Mesenteric fat pad (tissue), 1 donor: ENCODE measurements at places on chromosomes 1 and 21. TPM values are rescaled to one million over a fixed set of nuclear protein-coding genes. Genes with fewer than 3 reads are reported as not detected.

GRCh38 chr1:40122855-40123254 lies 25.8 kb upstream of the PPT1 start:
- no peak for DNase-seq

The SETSIP gene
- total RNA-seq, result not detected

- DNase-seq, result no peak
Observed at GRCh38 chr1:32797456-32797855, 19.7 kb downstream of the YARS1 start.

DNA sequence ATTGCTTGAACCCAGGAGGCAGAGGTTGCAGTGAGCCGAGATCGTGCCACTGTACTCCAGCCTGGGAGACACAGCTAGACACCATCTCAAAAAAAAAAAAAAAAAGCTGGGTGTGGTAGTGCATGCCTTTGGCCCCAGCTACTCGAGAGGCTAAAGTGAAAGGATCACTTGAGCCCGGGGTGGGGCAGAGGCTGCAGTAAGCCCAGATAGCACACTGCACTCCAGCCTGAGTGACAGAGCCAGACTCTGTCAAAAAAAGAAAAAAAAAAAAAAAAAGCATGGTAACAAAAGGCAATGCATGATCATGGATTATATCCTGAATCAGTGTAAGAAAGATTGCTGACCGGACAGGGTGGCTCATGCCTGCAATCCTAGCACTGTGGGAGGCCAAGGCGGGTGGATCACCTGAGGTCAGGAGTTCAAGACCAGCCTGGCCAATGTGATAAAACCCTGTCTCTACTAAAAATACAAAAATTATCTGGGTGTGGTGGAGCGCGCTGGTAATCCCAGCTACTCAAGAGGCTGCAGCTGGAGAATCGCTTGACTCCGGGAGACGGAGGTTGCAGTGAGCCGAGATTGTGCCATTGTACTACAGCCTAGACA lies 76.3 kb downstream of the RUSC1 start:
- no peak for DNase-seq

The CA6 gene
- total RNA-seq, result not detected

- DNase-seq, result no peak
Observed at GRCh38 chr1:31111290-31111951, 45.9 kb upstream of the PUM1 start.

The RNF186 gene
- not detected for total RNA-seq

- peak; percentile 81 for DNase-seq
Observed at GRCh38 chr1:27668121-27668807, 3.7 kb downstream of the IFI6 start.

GRCh38 chr1:219670426-219671149 lies 57.7 kb upstream of the ZC3H11B start:
- DNase-seq, result no peak

DNA sequence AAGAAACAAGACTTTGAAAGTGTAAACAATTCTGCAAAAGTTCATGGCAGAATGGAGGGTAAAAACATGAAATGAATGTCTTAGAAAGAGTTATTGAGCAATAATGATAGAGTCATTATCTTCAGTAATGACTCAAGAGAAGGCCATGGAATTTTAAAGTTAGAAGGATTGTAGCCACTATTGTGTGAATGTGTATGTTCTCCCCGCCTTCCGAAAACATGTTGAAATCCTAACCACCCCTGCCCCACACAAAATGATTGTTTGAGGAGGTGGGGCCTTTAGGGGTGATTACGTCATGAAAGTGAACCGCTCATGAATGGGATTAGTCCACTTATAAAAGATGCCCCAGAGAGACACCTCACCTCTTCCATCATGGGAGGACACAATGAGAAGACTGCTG lies 93.8 kb upstream of the CCDC190 start:
- no peak for DNase-seq

DNA sequence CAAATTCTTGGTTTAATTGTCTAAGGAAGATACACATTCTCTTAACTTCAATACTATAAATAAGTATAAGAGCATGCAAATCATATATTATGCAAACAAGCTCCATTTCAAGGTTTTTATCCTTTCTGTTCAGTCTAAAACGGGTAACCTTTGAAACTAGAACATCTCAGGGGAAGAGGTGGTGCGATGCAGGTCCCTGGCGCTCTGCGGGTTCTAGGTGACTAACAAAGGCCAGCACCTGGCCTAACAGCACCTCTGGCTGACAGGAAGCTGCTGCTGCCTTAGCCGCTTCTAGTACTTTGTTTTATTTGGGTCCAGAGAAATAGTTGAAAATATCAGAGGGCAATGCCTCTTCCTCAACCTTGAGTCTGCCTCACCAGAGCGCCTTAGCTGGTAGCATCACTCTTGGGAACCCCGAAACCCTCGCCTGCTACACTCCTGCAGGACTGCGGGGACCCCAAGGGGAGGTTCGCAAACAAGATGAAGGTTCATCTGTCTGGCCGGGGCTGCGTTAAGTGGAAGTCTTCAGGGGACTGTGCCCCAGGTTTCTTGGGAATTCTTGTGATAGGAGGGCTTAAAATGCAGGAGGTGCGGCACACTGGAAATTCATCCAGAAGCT lies 45.5 kb downstream of the PRDM15 start:
- DNase-seq, result peak; percentile 67

The OPRD1 gene
- not detected for total RNA-seq

DNA sequence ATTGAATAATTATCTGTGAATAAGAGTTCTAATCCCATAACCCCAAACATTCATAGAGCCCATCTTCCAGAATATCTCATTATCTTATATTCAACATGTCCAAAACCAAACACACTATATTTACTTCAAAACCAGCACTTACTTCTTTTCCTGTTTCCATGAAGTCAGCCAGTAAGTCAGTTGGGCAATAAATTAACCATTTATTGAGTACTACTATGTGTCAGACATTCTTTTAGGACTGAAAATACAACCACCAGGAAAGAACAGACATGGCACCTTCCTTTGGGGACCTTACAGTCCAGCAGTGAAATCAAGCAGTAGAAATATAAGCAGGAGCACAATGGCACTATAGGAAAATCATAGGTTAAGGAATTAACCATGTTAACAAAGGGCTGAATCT lies 8.8 kb downstream of the AK5 start:
- DNase-seq, result no peak

The INSRR gene
- total RNA-seq, result 0.10 TPM

DNA sequence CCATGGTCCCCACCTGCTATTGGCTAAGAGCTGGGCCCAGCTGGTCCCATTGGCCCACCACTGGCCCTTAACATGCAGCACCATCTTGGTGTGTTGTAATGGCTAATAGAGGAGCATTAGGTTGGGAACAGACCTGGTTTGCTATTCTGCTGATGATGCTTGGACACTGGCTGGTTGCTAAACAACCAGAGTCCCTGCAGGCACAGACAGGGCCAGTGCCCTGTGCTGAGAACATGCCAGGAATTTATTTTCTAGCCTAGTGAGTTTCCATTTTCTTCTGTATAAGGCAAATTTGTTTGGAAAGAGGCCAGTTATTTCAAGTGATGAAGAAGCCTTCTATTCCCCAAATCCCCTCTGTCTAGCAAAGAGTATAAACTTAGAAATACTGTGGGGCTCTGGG lies 42.9 kb upstream of the TDRD10 start:
- no peak for DNase-seq

DNA sequence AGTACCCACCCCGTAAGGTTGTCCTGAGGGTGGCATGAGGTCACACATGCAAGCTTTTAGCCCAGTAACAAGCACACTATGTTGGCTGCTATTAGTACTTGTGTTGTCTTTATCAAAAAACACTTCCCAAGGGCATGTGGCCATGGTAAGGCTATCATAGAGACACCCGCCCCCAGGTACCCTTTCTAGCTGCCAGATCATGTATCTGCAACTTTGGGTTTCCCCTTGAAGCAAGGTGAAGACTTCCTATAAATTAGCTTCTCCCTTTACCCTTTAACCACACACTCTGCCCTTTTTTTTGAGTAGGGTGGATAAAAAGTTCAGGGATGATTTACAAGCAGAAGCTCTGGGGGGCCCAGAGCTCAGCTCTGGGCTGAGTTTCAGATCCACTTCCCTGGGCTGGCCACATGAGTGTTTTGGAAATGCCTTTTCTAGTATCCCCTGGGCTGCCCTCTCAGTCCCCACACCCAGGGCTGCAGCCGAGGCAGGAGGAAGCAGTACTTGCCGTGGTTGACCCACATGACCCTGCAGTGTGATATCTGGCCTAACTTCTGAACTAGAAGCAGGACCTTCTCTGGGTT lies 2.0 kb downstream of the ZDHHC18 start:
- peak; percentile 60 for DNase-seq

The DEPDC1 gene
- total RNA-seq, result not detected

GRCh38 chr1:85584923-85585322 lies 4.4 kb downstream of the CCN1 start:
- no peak for DNase-seq

DNA sequence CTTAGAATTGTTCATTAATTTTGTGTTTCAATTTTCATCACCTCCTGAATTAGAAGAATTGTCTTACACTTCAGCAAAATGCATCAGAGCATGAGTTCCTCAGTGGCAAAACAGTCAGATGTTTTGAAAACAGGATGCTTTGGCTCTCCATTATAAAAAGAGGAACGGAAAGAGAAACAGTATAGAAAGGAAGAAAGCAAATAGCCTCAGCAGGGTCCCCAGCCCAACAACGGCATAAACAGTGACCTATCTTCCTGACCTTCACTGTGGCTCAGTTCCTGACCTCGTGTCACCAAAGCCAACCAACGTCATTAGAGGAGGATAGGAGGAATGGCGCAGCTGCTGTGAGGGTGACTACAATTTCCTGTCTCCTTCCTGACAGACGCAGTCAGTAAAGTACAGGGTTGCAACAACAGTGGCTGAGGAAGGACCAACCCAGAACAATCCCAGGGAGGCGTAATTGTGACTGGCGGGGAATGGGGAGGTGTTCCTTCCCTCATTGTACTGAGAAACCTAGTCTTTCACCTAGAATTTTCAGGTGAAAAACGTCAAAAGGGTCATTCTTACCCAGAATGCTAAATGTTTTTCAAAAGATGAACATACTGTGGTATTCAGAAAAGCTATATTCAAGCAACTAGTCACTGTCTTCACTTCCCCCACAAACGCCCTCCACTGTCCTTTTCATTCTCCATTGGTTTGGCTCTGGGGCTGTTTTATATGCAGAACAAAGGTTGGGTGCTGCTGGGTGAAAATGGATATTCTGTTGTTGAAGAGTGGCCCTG lies 197.9 kb upstream of the SGIP1 start:
- no peak for DNase-seq

The DYRK3 gene
- total RNA-seq, result 16.1 TPM

The ATP5PB gene
- total RNA-seq, result 161 TPM

- DNase-seq, result no peak
Observed at GRCh38 chr1:164638492-164639202, 79.7 kb downstream of the PBX1 start.

DNA sequence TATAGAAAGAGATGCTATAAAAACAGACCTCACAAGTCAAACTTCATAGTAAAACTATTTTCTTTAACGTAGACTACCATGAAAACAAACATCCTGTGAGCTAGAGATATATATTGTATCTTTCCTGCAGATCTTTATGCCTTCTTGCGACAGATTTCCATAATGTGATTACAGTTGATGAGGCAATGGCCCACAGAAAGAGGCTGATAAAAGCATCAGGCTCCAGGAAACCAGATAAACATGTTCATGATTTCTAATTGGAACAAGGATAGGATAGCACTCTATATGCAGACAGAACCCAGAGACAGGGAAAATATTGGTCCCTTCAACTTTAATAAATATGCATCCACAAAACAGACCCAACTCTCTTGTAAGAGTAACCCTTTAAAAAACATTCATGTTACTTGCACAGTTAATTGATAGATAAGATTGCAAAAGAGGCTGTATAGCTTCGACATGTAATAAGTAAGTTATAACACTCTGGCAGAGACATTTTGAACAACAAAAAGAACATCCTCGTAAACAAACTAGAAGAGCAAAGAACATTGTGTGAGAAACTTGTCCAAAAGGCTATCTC lies 329.4 kb downstream of the AGBL4 start:
- no peak for DNase-seq

The KMO gene
- total RNA-seq, result 3.2 TPM

DNA sequence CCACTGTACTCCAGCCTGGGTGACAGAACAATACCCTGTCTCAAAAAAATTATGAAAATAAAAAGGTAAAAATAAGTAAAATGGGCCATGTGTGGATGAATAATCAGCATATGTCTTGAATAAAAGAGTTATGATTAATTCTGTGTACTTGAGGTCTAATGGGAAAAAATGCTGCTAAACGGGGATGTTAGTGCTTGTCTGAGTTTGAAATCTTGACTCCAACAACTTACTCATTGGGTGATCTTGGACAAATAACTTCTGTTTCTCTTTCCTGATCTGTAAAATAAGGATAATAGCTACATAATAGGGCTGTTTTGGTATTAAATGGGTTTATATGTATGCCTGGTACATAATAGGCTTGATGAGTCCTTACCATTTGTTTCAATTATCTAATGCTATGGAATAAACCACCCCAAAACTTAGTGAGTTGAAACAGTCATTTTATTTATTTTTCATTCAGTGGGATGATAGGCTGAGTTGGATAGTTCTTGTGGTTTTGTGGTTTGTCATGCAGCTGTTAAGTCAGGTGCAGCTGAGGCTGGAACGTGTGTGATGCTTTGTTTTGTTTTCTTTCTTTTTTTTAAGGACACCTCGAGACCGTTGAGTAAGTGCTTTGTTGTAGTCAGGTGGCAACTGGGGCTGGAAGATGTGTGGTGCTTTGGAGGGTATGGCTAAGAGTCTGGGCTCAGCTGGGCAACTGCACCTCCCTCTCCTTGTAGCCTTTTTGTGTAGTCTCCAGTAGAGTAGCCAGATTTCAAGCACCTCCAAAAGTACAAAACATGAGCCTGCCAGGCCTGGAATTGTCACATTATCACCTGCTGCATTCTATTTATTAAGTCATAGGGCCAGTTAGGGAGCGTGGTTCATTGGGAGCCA lies 4.9 kb downstream of the MDM4 start:
- DNase-seq, result no peak

- no peak for DNase-seq
Observed at GRCh38 chr1:185694081-185694480, 40.1 kb upstream of the HMCN1 start.

DNA sequence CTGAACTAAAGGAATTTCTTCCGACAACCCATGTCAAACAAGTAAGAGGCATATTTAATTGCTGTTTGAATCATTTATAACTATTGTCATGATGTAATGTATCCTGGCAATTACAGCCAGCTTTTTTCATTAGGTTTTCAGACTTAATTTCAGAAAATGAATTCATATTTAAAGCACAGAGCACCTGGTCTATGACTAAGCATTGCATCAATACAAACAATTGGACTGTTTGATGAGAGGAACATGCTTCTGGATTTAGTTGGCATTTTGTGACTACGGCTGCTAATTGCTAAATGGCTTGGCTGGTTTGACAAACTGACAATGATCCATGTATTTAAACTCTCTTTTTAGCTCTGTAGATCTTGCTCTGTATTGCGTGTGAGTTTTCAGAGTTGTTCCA lies 853.4 kb downstream of the NCAM2 start:
- no peak for DNase-seq

- DNase-seq, result no peak
Observed at GRCh38 chr1:232622981-232623380, 7.0 kb downstream of the SIPA1L2 start.

The RHCE gene
- not detected for total RNA-seq

The RTCA gene
- 28.7 TPM for total RNA-seq
